CD8-positive, alpha-beta memory T cell (primary cell): ENCODE measurements at places on chromosomes 16 and 17.

DNA sequence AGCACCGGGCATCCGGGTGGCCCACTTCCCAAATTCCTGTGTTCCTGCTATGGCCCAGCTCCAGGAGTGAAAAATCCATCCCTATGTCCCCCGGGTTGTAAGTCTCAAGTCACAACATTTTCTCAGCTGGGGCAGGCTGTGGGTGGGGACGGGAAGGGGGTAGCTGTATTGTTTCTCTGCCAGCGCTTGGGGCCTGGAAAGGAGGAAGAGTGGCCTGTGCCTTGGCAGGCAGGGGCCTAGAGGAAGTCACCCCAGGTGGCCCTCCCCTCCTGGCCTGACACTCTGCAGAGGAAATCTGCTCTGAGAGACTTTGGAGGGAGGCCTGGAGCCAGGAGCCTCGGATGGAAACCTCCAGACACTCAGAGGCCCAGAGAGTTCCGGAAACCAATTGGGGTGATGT is 10.6 kb upstream of the SCN4A start:
- no peak for DNase-seq

DNA sequence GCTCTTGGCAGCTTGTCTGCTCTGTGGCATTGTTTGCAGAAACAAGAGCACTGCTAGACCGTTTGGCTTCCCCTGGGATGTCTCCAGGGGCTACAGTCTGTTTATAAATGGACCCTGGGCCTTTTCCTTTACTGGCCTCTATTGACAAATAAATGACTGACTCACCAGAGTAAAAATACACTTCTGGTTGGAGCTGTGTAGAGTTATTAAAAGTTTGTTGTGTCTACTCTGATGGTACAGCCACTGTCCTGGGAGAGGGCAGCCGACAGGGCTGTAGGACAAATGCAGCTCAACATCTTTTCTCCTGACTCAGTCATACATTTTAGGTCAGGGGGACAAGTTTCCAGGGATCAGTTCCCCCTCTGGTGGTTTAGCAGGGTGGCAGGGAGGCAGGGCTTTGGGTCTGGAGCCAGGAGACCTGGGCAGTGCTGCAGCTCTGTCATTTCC is 30.0 kb downstream of the FOXL1 start:
- no peak for DNase-seq

GRCh38 chr16:2785101-2785991 is 2.0 kb downstream of the PRSS33 start:
- peak; percentile 6 for DNase-seq

DNA sequence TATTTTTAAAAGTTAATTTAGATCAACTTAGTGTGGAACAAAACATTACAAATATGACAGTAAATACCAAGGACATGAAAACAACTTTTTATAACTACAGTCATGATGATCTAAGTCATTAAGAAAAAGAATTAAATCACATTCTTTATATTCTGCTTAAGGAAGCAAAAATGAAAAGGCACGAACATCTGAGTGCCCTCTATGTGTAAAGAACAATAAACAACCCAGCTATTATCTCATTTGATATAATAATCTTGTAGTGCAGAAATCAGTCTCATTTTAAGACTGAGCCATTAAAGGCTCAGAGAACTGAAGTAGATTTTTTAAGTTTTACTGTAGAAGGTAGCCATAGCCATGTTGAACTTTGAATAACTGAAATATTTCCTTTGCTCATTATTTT is 13.4 kb downstream of the MYO1D start:
- DNase-seq = no peak
